Activated CD4-positive, alpha-beta memory T cell treated with anti-CD3 and anti-CD28 coated beads for 36 hours (primary cell): ENCODE measurements at places on chromosomes 13 and 19. TPM values are rescaled to one million over a fixed set of nuclear protein-coding genes. Genes with fewer than 3 reads are reported as not detected.

- no peak overlapping the region for H3K27ac ChIP-seq
- H3K27me3 ChIP-seq = peaks cover 6% of the 10 kb centered on the region
- H3K4me3 ChIP-seq = no peak overlapping the region
- no peaks in the 10 kb centered on the region for H3K36me3 ChIP-seq
Observed at GRCh38 chr19:29260477-29261317, 47.7 kb upstream of the UQCRFS1 start.

GRCh38 chr13:71619096-71619495 lies 247.9 kb downstream of the DACH1 start:
- no peak overlapping the region for H3K4me3 ChIP-seq
- no peak for DNase-seq
- H3K36me3 ChIP-seq = no peaks in the 10 kb centered on the region

- H3K4me1 ChIP-seq = no peaks in the 10 kb centered on the region
- no peak for DNase-seq
- no peaks in the 10 kb centered on the region for H3K36me3 ChIP-seq
- H3K27me3 ChIP-seq = no peaks in the 10 kb centered on the region
Observed at GRCh38 chr13:35741657-35742056, 265.2 kb upstream of the MAB21L1 start.

DNA sequence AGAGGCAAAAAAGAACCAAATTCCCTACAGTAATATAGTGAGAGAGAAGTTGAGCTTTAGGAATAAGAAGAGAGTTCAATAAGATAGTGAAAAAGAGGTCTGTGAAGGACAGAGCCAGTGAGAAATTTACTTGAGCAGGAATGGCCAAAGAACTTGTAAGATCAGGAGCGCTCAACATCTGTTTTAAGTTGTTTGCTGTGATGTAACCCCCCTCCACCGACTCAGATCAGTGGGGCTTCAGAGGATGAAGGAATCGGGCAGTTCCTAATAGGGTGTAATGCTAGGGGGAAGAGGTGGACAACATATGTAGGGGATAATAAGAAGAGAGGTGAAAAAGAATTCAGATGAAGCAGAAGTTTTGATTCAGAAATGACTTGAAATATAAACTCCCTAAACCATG lies 85.3 kb upstream of the FNDC3A start:
- peaks cover 3% of the 10 kb centered on the region for H3K27me3 ChIP-seq
- DNase-seq = no peak
- H3K27ac ChIP-seq = no peak overlapping the region

The KCNC3 gene
- total RNA-seq = 5.4 TPM
